ENCODE measurements at places on chromosomes 7 and 10. TPM values are rescaled to one million over a fixed set of nuclear protein-coding genes. Genes with fewer than 3 reads are reported as not detected.

GRCh38 chr10:84540022-84540616 lies 211.7 kb downstream of the CCSER2 start:
- H3K27ac ChIP-seq: no peak overlapping the region
- DNase-seq: no peak
- H3K4me3 ChIP-seq: no peak overlapping the region
- no peaks in the 10 kb centered on the region for H3K36me3 ChIP-seq

SPDYE1 gene
- not detected for total RNA-seq

DNA sequence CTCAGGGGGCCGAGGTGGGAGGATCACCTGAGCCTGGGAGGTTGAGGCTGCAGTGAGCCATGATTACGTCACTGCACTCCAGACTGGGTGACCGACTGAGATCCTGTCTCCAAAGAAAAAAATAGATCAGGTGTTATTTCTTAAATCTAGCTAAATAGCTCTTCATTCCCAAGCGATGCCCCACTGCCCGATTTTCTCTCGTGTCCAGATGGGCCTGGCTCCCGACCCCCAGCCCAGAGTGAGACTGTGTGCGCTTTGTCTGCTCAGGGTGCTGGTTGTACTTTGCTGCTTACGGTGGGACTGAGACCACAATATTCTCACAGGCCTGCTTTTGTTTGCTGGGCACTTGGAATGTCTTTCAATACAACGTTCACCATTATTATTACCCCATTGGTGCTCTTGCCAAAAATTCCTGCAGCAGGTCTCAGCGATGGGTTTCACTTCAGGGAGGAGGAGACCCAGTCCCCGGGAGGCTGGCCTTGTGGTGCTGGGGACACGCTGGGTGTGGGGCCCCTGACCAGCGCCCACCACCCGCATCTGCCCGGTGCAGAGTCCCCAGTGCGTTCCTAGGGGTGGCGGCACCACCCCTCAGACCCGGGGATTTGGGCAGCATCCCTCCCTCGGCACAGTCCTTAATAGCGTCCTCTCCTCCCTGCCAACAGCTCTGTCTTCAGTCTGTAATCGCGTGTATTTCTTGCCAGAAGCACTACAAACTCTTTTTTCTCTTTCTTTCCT lies 20.4 kb upstream of the DPYSL4 start:
- no peak overlapping the region for H3K4me3 ChIP-seq
- H3K36me3 ChIP-seq: no peaks in the 10 kb centered on the region
- no peak for DNase-seq
- H3K27me3 ChIP-seq: no peaks in the 10 kb centered on the region

MSS51 gene
- total RNA-seq: 9.4 TPM

GRCh38 chr10:102467971-102468438 lies 16.7 kb upstream of the C10orf95 start:
- H3K27ac ChIP-seq: no peak overlapping the region
- H3K36me3 ChIP-seq: no peaks in the 10 kb centered on the region
- no peak overlapping the region for H3K4me3 ChIP-seq
- no peak for DNase-seq
- no peaks in the 10 kb centered on the region for H3K4me1 ChIP-seq

GRCh38 chr7:25087855-25088254 lies 37.2 kb downstream of the CYCS start:
- H3K27ac ChIP-seq: no peak overlapping the region
- no peak for DNase-seq
- H3K4me3 ChIP-seq: no peak overlapping the region
- H3K27me3 ChIP-seq: peaks cover 3% of the 10 kb centered on the region
- no peaks in the 10 kb centered on the region for H3K4me1 ChIP-seq
